ENCODE measurements at places on chromosomes 5 and 9.

DNA sequence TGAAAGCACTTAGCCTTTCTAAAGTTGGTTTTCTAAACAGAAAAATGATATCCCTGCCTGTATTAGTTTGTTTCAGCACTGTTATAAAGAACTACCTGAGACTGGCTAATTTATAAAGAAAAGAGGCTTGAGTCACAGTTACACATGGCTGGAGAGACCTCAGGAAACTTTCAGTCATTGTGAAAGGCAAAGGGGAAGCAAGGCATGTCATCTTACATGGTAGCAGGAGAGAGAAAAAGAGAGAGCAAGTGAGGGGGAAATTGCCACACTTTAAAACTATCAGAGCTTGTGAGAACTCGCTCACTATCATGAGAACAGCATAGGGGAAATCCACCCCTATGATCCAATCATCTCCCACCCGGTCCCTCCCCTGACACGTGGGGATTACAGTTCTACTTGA, 64.9 kb downstream of the FAM170A start:
- DNase-seq = no peak

- no peak for DNase-seq
Observed at GRCh38 chr9:129394886-129395279, 216.8 kb upstream of the IER5L start.

DNA sequence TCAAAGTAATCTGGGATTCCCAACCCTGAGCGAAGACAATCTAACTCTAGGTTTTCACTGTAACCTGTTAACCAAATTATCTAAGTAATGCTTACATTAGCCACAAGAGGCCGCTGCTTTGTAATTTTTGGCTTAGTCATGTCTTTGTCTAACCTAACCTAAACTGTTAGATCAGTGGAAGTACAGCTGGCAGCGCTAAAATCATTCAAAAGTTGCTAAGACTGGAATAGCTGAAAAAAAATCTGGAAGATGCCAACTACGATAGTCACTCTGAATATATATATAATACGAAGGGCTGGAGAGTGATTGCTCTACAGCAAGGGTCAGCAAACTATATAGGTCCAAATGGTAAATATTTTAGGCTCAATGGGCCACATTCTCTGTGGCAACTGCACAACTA, 60.2 kb downstream of the FBXO38 start:
- peak; percentile 52 for DNase-seq

DNA sequence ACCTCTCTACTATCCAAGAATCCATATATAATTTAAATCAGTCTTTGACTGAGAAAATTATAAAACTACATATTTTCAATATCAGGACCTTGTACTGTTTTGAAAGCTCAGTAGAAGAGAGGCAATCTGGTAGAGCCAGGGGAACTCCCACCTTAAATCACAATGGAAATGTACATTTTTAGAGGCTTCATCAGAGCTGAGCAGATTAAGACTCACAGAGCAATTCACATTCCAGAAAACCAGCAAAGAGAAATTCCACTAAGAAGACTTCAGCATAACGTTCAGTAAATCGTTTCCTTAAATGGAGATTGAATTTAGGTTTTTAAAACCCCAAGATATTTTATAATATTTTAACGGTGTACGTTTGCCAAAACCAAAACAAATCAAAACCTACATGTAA, 227.8 kb upstream of the TRPM3 start:
- DNase-seq = no peak

DNA sequence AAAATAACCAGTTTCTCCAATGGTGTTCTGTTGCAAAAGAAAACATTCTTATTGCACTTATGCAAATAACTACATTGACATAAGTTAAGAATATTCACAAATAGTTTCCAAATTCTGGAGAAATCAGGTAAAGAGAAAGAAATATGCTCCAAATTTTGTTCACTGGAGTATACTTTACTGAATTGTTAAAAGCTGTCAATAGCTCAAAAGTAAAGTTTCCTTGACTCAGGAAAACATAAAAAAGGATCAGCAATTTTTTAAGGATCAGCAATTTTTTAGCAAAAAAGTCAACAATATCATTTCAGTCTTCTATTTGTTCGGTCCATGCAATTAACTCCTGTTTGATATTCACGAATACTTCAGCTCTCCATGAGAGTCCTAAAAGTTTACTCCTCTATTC, 51.6 kb downstream of the ANXA2R start:
- DNase-seq = no peak

DNA sequence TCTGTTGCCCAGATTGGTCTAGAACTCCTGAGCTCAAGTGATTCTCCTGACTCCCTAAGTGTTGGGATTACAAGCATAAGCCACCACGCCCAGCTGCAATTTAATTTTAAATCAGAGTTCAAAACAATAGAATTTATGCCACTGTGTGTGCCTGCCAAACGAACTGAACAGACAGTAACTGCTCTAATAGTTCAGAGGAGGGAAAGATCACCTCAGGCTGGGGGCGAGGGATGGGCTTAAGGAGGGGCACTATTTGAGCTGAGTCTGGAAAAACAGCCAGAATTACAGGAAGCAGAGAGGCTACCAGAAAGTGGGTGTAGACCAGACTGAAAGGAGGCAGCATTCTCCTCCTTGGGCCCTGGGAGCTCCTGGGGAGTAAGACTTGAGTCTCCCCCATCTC, 12.2 kb downstream of the NOL6 start:
- no peak for DNase-seq

- DNase-seq = peak; percentile 89
Observed at GRCh38 chr5:135560858-135561257, 17.9 kb downstream of the CXCL14 start.

DNA sequence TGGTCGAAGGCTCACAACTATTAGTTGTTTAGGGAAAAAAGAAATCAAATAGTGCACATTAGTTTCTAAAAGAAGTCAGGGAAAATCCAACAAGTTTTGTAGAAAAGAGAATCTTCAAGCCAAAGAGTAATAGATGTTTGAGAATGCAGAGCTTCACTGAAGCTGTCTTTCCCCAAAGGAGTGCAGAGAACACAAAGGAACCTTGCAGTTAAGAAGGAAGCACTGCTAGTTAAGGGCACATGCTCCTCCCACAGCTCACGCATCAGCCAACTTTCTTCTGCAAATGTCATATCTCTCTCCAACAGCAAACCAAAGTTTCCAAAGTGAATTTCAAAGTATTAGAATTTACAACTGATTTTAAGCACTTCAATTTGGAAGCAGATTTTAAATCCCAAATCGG, 116.4 kb upstream of the FST start:
- DNase-seq = no peak

DNA sequence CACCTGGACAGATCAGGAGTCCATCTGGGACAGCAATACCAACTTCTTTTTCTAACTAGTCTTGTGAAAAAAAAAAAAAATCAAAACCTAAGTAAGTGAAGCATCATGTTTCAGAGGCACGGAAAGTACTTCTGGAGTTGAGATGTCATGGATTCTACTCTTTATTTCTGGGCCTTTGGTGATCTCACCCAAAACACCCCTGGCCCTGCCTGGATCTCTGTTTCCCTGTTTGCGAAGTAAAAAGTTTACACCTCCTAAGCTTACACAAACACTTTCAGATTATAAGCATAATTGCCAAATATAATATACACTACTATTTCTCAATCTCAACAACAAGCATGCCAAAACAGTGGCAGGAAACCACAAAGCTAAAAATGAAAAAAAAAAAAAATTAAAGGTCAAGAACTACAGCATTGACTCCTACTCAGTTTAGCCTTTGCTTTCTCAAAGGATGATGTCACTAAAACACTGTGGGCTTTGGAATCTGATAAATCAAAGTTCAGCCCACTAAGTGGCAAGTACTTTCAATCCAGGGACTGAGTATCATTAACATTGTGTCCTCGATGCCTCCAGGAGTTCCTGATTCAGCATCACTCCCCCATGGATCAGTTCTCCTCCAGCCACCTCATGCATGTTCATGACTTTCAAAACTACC, 291.9 kb downstream of the NFIB start:
- no peak for DNase-seq

DNA sequence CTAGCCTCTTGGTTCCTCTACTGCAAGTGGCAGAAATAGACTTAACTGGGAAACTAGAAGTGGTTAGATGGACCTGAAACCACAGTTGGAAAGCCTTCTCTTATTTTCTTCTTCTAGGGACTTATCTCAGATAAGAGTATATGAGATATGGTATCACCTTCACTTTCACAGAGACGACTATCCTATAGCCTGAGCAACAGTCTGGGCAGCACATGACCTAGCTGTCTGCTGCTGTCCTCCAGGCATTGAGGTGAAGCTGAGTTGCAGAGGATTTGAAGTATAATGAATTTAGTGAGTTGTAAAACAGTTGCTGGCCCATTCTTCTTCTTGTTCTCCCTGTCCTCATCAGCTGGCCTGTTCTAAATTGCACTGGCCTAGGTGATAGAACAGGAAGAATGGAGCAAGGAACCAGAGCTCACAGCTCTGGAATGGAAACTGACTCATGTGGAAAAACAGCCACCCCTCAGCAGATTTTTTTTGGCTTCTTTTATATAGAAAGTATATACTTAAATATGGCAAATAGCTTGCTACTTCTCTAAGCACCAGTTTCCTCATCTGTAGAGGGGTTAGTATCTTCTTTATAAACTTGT, 27.8 kb downstream of the RECK start:
- no peak for DNase-seq

DNA sequence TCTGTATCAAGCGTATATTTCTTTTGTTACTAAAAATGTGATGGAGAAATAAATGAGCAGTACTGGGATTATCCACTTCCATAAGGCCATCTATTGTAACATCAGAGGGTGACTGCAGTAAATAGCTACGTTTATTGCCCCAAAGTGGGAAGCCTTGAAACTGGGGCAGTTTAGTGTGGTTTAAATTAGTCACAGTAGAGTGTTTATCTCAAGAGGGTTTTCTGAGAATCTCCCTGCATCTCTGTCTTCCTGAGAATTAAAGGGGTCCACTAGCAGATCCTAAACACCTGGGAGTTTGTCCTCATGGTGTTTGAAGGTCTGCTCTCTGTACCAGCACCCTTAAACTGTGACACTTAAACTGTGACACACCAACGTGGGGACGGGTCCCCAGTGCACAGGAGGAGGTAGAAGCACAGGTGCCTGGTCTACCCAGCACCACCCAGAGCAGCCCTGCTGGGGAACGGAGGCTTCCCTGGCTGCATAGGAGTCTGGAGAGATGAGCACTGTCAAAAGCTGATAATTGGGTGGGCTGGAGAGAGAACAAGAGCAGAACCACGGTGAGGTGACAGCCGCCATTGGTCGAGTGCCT, 25.2 kb downstream of the PRRC2B start:
- DNase-seq = peak; percentile 48

GRCh38 chr5:77936365-77936693, 160.2 kb upstream of the TBCA start:
- DNase-seq = no peak

- no peak for DNase-seq
Observed at GRCh38 chr9:94672811-94673487, 33.6 kb upstream of the FBP1 start.

DNA sequence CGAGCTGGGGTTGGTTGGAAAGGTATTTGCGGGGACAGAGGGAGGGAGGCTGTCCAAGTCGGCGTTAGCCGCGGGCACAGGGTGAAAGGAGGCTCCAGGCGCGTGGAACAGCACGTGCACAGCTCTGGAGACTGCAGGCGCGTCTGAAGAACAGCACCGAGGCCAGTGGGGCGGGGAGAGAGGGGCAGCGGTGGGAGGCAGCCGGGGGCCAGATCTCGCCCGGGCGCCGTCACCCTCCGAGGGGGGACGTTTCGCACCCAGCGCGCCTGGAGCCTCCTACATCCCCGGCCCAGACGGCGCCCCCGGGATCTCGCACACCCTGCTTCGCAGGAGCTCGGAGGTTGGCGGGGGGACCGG, 79.6 kb downstream of the NTNG2 start:
- no peak for DNase-seq

- no peak for DNase-seq
Observed at GRCh38 chr9:77876091-77876490, 155.5 kb downstream of the GNAQ start.

DNA sequence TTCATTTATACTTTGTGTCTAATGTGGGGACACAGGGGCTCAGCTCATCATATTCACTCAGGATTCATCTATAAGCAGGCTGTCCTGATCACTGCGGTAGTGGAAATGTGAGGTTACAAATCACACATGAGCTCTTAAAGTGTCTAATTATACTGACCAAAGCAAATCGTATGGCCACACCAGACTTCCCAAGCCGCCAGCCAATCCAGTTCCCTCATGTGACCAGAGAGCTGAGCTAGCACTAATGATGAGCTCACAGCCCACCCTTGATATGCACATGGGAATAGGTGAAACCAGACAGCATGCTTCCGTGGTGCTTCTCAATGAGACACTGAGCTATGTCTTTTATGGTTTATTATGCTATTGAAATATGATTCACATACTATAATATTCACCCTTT, 17.6 kb downstream of the ECM2 start:
- no peak for DNase-seq

GRCh38 chr5:149765932-149766331, 35.8 kb downstream of the PPARGC1B start:
- DNase-seq = no peak

DNA sequence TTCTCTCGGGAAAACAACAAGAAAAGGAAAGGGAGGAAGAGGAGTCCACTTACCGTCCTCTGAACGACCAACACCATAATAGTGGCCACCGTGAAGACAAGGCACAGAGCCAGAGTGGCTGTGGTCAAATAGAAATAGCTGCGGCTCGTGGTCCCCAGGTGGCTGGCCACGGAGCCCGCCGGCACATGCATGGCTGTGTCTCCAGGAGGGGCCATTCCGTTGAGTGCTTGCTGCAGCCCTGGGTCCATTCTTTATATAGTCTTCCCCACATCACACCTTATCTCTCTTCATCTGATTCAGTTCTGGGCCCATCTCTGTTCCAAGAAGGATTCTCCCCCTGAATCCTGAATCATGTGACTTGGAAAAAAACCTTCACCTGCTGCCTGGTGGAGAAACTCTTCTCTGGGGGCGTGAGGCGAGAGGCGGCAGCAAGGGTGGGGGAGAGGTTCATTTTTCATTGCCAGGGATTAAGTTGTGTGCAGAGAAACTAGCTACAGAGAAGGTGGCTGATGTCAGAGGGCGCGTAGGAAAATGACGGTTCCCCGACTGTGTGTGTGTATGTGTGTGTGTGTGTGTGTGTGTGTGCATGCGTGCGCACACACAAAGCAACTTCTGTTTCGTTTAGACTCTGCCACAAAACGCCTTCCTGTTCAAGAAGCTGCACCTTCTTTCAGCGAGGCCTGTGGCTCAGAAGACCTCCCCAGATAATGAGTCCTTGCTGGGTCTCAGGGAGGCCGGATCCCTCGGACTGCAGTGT, at the start of gene TNFSF8:
Gene TNFSF8 (minus strand): TSS at position 536 of the 757 bp plus-strand sequence. CDS start 288 bp downstream, at position 248.
- peak; percentile 91 for DNase-seq

DNA sequence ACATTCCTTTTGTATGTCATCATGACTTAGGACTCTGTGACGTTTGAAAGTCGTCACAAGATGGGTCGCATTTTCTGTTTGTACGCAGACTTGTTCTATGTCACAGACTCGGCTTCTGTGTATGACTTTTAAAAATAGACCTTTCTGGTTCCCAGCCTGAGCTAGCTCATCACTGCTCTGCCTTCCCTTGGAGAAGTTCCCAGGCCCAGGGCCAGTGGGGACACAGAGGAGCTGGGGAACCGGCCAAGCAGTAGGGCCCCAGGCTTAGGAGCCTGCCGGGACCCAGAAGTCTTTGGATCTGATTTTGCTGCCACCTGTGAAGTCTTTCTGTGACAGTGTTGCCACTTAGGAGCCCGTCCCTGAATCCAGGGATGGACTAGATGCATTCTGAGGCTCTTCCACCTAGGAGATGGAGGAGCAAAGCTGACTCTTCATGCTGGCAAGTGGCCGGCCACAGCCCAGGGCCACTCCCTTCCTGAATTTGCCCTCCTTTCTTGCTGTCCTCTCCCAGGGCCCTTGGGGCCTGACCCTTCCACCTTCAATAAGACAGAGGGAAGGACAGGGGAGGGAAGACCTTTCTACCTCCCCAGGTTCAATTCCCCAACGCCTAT, 18.1 kb upstream of the UBE2QL1 start:
- no peak for DNase-seq

All from activated CD8-positive, alpha-beta T cell treated with anti-CD3 and anti-CD28 coated beads for 36 hours (primary cell).